Activated CD4-positive, alpha-beta T cell treated with anti-CD3 and anti-CD28 coated beads, Interleukin-2, amount 10 ng/mL, durations not matched to agents 24 days and 14 days (primary cell): ENCODE measurements at places on chromosomes 4 and X. TPM values are rescaled to one million over a fixed set of nuclear protein-coding genes. Genes with fewer than 3 reads are reported as not detected.

DNA sequence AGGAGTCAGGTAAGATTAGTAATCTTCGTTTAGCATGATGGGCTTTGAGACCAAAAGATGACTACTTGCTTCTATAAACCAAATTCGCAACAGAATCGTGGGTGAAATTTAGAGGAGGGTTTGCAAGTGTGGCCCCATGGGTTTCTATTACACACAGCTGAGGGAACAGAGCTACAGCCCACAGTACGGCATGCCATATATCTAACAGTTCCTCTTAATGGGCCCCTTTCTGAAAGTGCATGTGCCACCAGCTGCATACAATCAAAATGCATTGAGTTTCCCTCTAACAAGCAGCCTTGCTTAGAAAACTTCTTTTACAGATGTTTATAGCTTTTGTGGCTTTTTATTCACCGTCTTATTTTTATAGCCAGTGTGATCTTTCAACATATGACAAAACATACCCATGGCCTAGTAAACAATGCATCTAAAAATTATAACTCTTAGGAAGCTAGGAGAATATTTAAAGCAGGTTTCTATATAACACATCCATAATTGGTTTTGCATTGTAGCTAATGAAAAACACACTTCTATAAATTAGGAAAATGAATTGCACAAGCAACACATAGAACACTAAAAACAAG, 202.1 kb downstream of the PRDM5 start:
- no peak for DNase-seq

TLR6 gene
- total RNA-seq: 0.88 and 1.1 TPM in 2 replicates

DIPK2B gene
- total RNA-seq: not detected in 2 replicates

TIGD2 gene
- total RNA-seq: 2.6 and 3.5 TPM in 2 replicates

DNA sequence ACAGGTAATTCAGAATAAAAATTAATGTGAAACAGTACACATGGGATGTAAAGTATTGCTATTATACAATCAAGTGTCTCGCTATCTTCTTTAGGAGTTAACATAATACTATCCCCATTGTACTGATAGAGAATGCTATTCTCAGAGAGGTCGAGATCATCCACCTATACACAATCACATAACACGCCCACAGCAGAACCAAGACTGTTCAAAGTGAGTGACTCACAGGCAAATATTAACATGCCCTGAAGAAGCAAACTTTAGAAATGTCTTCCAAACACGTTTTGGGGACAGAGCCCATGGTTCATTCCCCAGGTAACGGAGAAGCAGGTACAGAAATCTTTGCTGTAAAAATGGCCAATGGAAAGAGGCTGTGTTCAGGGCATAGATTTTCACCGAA, 50.1 kb upstream of the PHKA2 start:
- no peak for DNase-seq

DNA sequence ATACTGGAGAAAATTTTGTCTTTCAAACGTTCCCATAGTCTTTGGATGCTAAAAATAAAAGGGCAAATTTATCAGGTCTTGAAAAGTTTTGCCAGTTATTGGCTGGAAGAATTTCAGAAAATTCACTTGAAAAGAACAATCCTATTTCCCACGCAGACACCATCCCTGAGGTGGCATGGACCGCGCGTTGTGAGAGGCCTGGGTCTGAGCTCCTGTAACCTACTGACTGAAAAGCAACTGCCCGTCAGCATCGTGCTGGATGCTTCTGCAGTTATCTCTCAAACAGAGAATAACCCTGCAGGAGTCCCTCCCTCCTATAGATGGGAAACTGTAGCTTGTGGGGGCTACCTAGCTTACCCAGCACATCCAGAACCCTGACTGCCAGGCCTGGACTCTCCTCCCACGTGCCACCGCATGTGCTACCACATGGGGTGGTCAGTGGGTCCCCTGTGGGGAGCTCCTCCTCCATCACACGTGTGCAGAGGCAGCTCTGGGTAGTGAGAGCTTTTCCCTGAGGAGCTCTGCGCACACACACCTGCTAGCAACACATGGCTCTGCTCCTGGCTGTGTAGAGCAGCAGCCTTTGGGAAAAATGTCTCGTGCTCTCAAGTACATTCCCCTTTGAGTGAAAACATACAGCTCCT, 36.1 kb downstream of the NSG1 start:
- DNase-seq: no peak

DNA sequence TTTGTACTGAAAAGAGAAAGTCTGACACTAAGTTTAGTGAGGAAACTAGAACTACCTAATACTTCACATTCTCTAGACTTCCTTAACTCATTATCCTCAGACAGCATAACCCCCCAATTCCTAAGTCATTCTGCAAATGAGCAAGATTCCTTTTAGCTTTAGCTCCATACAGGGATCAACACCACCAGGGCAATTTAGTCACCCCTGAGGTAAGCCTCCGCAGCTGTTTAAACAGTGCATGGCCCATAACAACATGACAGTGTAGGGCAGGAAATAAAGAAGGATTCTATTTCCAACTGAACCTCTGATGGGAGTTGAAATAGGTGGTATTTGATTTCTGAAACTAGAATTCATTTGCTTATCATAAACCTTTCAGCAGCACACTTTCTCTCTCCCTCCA, 112.8 kb upstream of the DKK2 start:
- DNase-seq: no peak

- peak; percentile 79 for DNase-seq
Measured at GRCh38 chr4:82293304-82293703, 80.5 kb downstream of the HNRNPD start.

- no peak for DNase-seq
Measured at GRCh38 chr4:158850371-158850770, 81.5 kb downstream of the FNIP2 start.
